Renal pelvis (tissue), 12 donors: ENCODE measurements at places on chromosomes 2 and 18. TPM values are rescaled to one million over a fixed set of nuclear protein-coding genes. Genes with fewer than 3 reads are reported as not detected.

The RBM45 gene
- polyA plus RNA-seq, result 25.6 TPM

The NT5DC4 gene
- polyA plus RNA-seq, result 0.34 TPM

The AQP12A gene
- polyA plus RNA-seq, result 0.33 TPM

The SATB2 gene
- polyA plus RNA-seq, result 18.9 TPM

The CFAP210 gene
- 3.9 TPM for polyA plus RNA-seq

DNA sequence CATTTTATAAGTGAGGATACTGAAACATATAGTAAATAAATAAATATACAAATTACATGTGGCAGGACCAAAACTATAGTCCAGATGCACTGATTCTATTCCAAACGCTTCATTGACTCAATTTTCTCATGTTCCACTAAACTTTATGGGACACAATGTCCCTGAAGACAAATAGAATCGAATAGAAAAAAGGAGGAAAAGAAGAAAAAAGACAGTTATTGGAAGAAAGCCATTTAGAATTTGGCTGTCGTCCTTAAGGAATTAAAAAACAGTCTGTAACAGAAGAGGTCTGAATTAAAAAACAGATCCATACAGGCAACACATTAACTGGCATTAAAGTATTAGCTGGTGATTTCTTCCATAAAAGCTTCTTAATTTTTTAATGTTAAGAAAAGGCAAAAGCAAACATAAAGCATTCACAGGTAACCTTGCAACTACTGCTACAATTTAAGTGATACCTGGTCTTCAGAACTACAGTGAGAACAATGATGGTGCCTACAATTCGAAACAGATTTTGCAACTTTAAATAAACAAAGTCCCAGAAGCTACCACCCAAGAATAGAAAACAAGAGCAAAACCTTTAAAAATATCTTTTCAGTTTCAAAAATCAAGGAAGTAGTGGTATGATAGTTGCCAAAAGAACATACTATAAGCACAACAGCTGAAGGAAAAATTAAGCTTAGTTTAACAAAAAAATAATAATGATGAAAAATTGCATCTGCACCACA, 17.4 kb upstream of the CHAC2 start:
- DNase-seq, result no peak

DNA sequence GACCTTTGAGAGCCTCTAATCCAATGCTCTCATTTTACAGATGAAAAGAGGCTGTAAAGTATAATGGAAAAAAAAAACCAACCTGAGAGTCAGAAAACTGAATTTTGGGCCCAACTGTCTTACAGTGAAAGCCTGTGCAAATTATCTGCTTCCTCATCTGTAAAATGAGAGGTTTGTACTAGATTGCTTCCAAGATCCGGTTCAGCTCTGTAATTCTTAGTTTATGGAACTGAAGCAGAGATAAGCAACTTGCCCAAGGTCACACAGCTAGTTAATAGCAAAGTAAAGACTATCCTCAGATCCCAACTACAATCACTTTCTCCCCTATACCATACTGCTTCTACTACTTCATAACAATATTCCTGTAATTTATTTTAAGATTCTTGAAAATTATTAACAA, 6.3 kb downstream of the TLK1 start:
- DNase-seq, result no peak

- no peak for DNase-seq
These were observed 728 bp downstream of the AUP1 start for GRCh38 chr2:74528600-74529356.

DNA sequence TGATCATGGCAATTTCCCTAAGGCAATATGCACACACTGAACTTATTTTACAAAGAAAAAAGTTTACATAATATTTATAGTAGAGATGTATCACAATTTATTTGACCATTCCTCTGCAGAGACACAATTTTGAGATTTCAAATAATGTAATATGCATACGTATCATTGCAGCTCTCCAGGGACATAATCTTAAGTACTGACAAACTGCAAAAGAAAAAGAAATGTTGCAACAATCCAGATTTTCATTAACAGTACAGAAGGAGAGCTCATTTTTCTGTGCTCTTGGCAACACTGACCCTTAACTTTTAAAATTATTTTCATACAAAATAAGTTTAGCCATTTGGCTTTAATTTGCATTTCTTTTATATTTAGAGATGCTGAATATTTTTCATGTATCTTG, 710.2 kb upstream of the SLC39A10 start:
- no peak for DNase-seq

GRCh38 chr2:158113741-158114295, 12.1 kb downstream of the UPP2 start:
- no peak for DNase-seq
